ENCODE measurements at places on chromosomes 3 and 15. TPM values are rescaled to one million over a fixed set of nuclear protein-coding genes. Genes with fewer than 3 reads are reported as not detected.

The HACL1 gene
- 28.8 TPM for total RNA-seq

The RARRES1 gene
- 403 TPM for total RNA-seq

The MYLK gene
- total RNA-seq = 87.2 TPM

The TRPM1 gene
- total RNA-seq = not detected

The TMEM45A gene
- 24.5 TPM for total RNA-seq

GRCh38 chr3:30500666-30501399 is 105.6 kb upstream of the TGFBR2 start:
- DNase-seq = no peak

GRCh38 chr3:50336452-50337174 is 4.0 kb downstream of the RASSF1 start:
- DNase-seq = no peak

- DNase-seq = no peak
Measured at GRCh38 chr3:12400616-12401194, 83.6 kb upstream of the TSEN2 start.

- peak; percentile 15 for DNase-seq
Measured at GRCh38 chr15:100784493-100785180, 95.0 kb upstream of the ALDH1A3 start.

- no peak for DNase-seq
Measured at GRCh38 chr15:33080006-33080405, 114.5 kb downstream of the FMN1 start.

DNA sequence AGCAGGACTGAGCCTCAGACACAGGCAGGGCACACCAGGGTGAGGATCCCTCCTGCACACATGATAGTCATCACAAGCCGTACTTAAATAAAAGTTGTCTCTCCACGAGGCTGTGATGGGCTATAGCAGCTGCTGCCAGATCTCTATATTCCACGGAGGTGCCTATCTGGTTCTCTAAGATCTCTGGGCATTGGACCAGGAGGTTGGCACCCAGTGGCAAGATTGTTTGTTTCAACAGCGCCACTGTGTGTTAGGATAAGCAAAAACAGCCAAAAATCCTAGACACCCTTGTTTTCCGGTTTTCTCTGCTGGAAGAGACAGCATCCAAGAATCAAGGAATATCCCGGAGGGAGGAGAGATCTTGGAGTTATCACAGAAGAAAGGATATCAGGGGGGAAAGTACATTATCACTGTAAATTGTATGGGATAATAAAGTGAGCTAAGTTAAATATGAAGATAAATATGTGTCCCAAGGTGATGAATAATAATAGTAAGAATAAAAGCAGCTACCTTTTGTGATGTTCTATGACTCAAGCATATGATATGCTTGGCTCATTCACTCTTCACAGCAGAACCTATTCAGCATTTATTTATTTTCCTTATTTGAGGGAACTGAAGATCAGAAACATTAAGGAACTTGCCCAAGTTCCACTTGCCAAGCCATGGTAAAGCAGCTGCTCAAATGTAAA is 90.6 kb upstream of the AKAP13 start:
- DNase-seq = no peak

GRCh38 chr3:157082305-157082982 is 77.5 kb downstream of the CCNL1 start:
- DNase-seq = no peak

GRCh38 chr15:48856942-48857341 is 21.0 kb upstream of the EID1 start:
- DNase-seq = no peak

GRCh38 chr15:91980502-91981267 is 127.2 kb downstream of the SLCO3A1 start:
- DNase-seq = no peak

Data from breast epithelium (tissue), 4 donors.